Natural killer cell treated with Interleukin-12 subunit alpha and Interleukin-12 subunit beta and Interleukin-15 and Interleukin-18, amount 100 ng/mL, for 72 hours (primary cell): ENCODE measurements at places on chromosomes 1 and 21.

DNA sequence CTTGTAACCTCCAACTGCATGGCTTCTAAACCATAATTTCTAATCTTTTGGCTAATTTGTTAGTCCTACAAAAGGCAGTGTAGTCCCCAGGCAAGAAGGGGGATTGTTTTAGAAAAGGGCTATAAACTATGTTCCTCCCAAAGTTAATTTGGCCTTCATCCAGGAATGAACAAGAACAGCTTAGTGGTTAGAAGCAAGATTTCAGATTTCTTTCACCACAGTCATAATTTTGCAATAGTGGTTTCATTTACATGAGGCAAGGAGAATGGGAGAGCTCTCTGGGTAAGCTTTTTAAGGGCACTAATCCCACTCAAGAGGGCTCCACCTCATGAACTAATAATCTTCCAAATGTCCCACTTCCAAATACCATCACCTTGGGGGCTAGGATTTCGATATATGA lies 1353.9 kb downstream of the NCAM2 start:
- no peak for DNase-seq

- no peak for DNase-seq
These were observed 2.2 kb downstream of the MIGA1 start for GRCh38 chr1:77781683-77782082.

GRCh38 chr1:37474046-37474696 lies at the start of gene ZC3H12A:
TSS of gene ZC3H12A (plus strand) at chr1:37474580. CDS start at chr1:37475497, 917 bp downstream.
- peak; percentile 97 for DNase-seq

DNA sequence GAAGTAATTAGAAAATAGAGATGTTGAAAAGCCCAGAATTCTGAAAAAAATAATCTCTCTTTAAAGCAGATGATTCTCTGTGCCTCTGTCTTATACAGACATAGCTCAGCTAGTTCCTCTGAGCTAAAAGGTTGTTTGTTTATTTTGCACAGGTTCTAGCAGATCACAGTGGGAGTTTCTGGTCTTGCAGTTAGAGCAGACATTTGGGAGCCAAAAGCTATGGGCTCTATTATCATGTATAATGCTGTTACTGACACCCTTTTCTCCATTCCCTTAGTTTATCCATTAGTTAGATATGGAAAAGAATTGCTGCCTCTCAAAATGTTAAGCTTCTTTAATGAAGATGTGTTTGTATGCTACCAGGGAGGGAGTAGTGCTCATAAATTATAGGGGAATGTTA lies 20.5 kb upstream of the CD55 start:
- DNase-seq, result no peak

DNA sequence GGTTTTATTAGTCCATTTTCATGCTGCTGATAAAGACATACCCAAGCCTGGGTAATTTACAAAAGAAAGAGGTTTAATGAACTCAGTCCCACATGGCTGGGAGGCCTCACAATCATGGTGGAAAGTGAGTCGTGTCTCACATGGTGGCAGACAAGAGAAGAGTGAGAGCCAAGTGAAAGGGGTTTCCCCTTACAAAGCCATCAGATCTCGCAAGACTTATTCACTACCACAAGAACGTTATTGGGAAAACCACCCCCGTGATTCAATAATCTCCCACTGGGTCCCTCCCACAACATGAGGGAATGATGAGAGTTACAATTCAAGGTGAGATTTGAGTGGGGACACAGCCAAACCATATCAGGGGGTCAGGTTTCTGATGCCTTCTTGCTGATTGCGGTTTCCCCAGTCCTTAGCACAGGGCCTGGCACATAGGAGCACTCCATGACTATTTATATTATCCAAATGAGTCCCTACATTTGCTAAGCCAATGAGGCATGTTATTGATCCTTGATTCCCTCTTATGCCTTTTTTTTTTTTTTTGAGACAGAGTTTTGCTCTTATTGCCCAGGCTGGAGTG lies 35.3 kb upstream of the PAXBP1 start:
- no peak for DNase-seq

- no peak for DNase-seq
These were observed 48.8 kb downstream of the KCNK1 start for GRCh38 chr1:233662575-233663304.

- DNase-seq, result no peak
These were observed 37.2 kb downstream of the GNPAT start for GRCh38 chr1:231278100-231278790.

DNA sequence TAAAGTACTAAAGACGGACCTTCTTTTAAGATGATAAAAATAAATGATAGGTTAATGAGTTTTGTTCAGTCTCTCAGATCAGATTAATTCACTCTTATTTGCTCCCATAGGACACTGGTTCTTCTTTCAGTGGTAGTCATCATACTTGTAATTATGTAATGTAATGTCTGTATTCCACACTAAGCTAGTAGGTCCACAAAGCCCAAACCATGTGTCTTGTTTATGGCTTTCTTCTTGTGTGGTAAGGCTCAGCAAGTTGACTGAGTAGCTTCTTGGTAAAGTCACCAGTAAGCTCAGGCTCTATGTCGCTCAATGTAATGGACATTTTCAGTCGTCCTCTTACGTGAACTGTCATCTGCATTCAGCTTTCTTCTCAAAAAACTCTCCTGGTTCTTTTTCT lies 2.5 kb downstream of the LYPLAL1 start:
- no peak for DNase-seq

DNA sequence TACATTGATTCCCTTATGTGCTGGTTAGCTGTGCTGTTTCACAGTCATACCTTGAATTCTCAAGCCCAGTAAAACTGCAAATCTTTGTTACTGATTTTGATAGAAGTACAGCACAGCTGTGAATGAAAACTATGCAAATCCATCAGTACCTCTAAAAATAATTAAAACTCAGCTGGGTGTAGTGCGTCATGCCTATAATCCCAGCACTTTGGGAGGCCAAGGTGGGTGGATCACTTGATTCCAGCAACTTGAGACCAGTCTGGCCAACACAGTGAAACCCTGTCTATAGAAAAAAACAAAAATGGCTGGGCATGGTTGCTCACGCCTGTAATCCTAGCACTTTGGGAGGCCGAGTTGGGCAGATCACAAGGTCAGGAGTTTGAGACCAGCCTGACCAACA lies 61.2 kb downstream of the NUP210L start:
- DNase-seq, result no peak

GRCh38 chr1:119547306-119547705 lies 40.3 kb downstream of the HSD3B1 start:
- no peak for DNase-seq

DNA sequence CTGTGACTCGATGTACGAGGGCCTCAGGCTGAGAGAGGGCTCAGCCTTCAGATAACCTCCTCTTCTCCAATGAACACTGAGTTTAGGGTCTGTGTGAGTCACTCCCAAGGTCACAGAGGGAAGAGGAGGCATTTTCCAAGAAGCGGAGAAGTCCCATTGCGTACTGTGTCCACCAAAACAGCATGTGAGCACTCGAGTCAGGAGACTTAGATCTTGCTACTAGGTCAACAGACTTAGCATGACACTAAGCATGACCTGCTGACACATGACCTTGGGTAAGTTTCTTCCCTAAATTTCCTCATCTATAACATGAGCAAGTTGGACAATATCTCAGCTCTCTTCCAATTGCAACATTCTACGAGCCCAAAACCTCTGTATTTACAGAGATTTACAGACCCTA lies 68.0 kb downstream of the PLPP3 start:
- no peak for DNase-seq

GRCh38 chr1:18340158-18340764 lies 140.5 kb upstream of the KLHDC7A start:
- no peak for DNase-seq

GRCh38 chr1:104574620-104575019 lies 824.9 kb downstream of the AMY1C start:
- DNase-seq, result no peak

- no peak for DNase-seq
These were observed 8.1 kb upstream of the PRELP start for GRCh38 chr1:203467550-203467921.

- DNase-seq, result no peak
These were observed 5.1 kb downstream of the LMNA start for GRCh38 chr1:156119503-156120209.

GRCh38 chr1:104120525-104120924 lies 370.8 kb downstream of the AMY1C start:
- DNase-seq, result no peak

GRCh38 chr1:229655781-229656180 lies 29.7 kb downstream of the URB2 start:
- DNase-seq, result no peak

- no peak for DNase-seq
These were observed 201.8 kb downstream of the DISC1 start for GRCh38 chr1:231828182-231828920.

DNA sequence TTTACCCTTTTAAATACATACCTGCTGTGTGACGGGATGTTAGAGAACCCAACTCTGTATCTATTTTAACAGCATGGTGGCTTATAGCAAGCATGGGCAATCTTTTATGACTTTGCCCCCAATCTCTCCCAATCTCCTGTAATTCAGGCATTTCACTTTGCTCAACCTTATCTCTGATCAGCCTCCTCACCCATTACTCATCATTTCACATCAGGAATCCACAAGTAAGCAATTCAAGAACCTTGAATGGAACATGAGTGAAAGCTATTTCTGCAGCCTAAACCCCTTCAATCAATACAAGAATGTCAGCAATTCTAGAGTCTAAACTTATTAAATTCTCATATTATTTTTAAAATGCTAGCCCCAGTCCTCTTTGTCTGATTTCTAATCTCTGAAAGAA lies 199.8 kb downstream of the ST6GALNAC3 start:
- no peak for DNase-seq

GRCh38 chr1:6294890-6295556 lies 34.1 kb upstream of the GPR153 start:
- no peak for DNase-seq

DNA sequence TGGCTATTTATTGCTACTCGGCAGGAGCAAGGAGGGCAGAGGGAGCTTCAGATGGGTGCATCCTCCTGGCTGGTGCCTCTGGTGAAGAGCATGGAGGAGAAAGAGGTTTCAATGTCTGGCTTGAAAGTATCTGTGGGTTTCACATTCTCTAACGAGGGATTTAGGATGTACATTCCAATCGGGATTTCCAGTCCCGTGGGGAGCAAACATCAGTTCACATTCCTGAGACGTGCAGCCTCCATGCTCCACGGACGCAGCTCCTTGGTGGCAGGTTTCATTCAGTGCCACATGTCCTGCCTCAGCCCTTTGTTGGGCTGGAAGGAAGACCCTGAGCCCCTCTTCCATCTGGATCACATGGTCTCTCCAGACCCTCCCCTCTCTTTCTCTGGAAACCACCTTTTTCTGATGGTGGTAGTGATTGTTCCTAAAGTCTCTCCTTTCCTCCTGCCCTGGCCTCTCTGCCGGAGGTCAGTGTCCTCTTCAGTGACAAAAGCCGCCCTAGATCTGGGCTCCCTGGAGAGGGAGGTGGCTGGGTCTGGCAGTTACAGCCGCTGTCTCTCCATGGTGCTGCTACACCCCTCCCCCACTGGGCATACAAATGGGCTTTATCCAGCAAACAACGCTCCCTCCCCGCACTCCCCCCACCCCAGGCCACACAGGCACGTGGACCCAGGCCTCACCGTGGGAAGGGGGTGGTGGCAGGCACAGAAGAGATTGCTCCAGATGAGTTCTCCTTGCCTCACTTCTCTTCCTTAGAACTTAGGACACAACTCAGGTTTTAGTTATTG lies 826 bp upstream of the CA14 start:
- no peak for DNase-seq

DNA sequence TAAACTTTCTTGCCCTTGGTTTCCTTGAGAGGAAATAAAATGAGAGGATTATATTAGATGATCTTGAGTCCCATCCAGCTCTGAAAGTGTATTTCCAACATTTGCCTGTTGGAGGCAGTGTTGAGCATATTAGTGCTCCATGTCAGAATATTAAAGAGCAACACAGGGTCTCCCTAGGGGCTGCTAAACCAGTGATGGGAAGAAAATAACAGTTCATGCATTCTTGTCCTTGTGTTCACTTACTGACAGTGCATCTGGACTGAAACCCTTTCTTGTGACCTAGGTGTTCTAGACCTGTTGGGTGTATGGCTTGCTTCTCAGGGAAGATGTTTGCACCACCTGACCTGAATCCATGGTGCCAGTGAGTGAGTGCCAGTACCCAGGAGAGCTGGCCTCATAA lies 124.7 kb upstream of the KIAA0040 start:
- DNase-seq, result no peak

- no peak for DNase-seq
These were observed 167.4 kb downstream of the HHAT start for GRCh38 chr1:210496063-210496462.

DNA sequence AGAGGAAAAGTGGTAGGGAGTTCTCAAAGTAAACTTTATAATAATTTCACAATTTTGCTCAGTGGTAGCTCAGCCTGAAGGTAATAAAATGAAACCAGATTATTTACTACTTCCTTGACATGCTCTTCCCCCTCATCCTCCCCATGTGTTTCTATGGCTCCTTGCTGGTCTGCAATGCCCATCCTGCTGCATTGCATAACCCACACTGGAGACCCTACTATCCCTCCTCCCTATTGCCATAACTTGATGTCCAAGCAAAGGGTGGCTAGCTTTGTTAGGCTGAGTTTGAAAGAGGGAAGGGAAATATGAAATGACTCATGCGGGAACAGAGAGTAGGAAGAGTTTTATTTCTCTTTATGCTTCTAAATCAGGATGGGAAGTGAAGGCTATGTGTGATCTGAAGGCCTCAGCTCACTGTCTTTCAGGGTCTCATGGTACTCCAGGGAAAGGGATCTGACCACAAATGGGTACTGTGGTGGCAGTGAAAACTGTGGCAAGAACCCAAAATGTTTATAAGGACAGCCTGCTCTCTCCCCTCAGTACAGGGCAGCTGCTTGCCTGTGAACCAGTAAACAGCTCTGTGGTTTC lies 36.4 kb upstream of the HSD17B7 start:
- no peak for DNase-seq

- DNase-seq, result no peak
These were observed 55.9 kb downstream of the MACO1 start for GRCh38 chr1:25486602-25487001.

DNA sequence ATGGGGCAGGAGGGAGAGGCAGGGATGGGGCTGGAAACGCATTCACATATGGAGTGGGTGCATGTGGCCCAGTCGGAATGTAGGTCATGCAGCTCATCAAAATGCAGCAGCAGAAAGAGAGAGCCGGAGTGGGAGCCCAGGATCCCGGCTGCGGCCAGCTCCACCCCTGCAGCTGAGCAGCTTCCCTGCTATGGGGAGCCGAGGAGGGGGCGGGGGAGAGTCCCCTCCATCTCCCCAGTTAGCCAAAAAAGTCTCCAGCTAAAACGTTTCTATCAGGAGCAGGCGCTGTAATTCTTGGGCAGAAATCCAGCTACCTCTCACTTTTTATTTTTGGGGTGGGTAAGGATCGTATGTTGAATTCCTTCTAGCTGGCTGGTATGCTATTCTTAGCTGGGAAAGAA lies 39.7 kb downstream of the MRPL37 start:
- DNase-seq, result no peak

DNA sequence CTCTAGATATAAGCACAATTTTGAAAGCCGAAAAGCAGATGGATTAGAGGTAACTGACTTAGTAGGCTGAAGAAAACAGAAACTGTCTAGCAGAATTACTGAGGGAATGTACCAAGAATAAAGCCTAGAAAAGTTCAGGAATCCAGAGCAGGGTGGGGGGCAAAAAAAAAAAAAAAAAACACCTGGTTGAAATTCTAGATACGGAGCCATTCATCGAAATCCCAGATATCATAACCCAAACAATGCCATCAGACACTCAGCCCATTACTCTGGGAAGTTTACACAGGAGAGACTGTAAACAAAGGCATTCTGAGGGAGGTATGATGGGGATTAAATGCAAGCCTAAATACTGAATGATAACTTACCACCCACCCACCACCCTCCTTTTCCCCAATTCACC lies 45.6 kb downstream of the ENAH start:
- no peak for DNase-seq
